ENCODE measurements at places on chromosomes 7 and 10. TPM values are rescaled to one million over a fixed set of nuclear protein-coding genes. Genes with fewer than 3 reads are reported as not detected.

PTPN20 gene
- not detected for total RNA-seq

NKX1-2 gene
- 0.06 TPM for total RNA-seq

C10orf90 gene
- not detected for total RNA-seq

SERPINE1 gene
- total RNA-seq = 103 TPM

NEUROG3 gene
- not detected for total RNA-seq

SPDYE11 gene
- not detected for total RNA-seq

EPO gene
- not detected for total RNA-seq

KIAA1549 gene
- 1.3 TPM for total RNA-seq

OR2A12 gene
- total RNA-seq = not detected

PNLIPRP1 gene
- total RNA-seq = not detected

TMEM176A gene
- not detected for total RNA-seq

AQP1 gene
- not detected for total RNA-seq

CDK13 gene
- 25.2 TPM for total RNA-seq

CCDC3 gene
- not detected for total RNA-seq

RADIL gene
- total RNA-seq = 7.3 TPM

TMEM196 gene
- total RNA-seq = not detected

GSTO2 gene
- 16.6 TPM for total RNA-seq

STEAP1 gene
- total RNA-seq = not detected

SLC25A28 gene
- 29.9 TPM for total RNA-seq

TUBB8 gene
- 1.4 TPM for total RNA-seq

CLEC2L gene
- 23.0 TPM for total RNA-seq

SH2D4B gene
- total RNA-seq = not detected

MARCHF5 gene
- total RNA-seq = 45.1 TPM

PRSS37 gene
- not detected for total RNA-seq

SYT15B gene
- not detected for total RNA-seq

UBE3C gene
- total RNA-seq = 50.2 TPM

COL26A1 gene
- total RNA-seq = 104 TPM

GFRA1 gene
- total RNA-seq = 0.37 TPM

RALA gene
- total RNA-seq = 39.8 TPM

ATOH7 gene
- 0.37 TPM for total RNA-seq

ACBD7 gene
- 13.1 TPM for total RNA-seq

GARIN1A gene
- total RNA-seq = 0.81 TPM

CDC14C gene
- not detected for total RNA-seq

C7orf57 gene
- 0.47 TPM for total RNA-seq

PNLIP gene
- not detected for total RNA-seq

C10orf95 gene
- 1.8 TPM for total RNA-seq

OR6V1 gene
- not detected for total RNA-seq

BICC1 gene
- total RNA-seq = 0.25 TPM

ZNF107 gene
- total RNA-seq = 4.1 TPM

RAMP3 gene
- not detected for total RNA-seq

FAM25A gene
- not detected for total RNA-seq

ZMIZ2 gene
- total RNA-seq = 0.92 TPM

PDE1C gene
- total RNA-seq = not detected

ANKRD61 gene
- not detected for total RNA-seq

COL28A1 gene
- not detected for total RNA-seq

UTF1 gene
- not detected for total RNA-seq

CLIP2 gene
- 34.2 TPM for total RNA-seq

All from G401 (cell line).